ENCODE measurements at places on chromosomes 7 and 10.

DNA sequence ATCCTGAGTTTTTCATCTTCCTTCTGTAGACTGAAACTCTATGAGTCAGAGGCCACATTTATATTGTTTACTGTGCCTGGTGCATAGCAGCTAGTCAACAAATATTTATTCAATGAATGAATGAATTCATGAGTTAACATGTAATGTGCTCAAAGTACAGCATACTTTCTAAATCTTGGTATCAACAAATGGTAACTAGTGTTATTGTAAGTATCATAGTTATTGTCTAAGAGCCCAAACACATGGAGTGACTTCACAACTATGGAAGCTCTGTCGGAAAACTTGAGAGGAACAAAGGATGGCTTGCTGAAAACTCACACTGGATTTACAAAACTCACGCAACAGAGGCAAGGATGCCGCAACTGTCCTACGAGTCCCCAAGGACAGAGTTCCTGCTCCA, 35.9 kb downstream of the DENND2A start:
- no peak for DNase-seq

GRCh38 chr10:107915215-107915610, 750.7 kb upstream of the SORCS1 start:
- DNase-seq: no peak

GRCh38 chr7:117086788-117087187, 133.5 kb downstream of the ST7 start:
- DNase-seq: no peak

DNA sequence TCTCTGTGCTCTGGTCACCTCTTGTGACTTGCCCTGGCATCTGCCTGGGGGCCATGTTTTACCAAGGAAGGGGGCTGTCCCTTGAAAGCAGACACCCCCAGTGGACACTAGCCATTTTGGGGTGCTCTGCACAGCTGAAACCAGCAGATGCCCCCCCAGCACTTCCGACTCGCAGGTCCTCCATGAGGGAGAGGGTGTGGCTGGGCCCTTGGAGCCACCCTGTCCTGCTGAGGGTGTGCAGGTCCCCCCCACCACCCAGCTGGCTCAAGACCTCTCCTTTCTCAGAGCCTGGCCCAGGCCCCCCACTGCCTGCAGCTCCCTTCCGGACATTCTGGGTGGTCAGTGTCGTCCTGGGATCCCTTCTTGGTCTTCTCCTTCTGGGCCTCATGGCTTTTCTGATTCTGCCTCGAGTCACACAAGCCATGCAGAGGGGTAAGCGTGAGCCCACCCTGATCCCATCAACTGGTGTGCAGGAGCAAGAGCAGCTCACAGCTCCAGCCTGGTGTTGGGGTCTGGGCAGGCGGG, 12.3 kb downstream of the SCART1 start:
- no peak for DNase-seq

- no peak for DNase-seq
These were observed 1043.2 kb upstream of the C7orf33 start for GRCh38 chr7:147547252-147547897.

GRCh38 chr10:59225211-59225610, 48.8 kb downstream of the PHYHIPL start:
- DNase-seq: no peak

DNA sequence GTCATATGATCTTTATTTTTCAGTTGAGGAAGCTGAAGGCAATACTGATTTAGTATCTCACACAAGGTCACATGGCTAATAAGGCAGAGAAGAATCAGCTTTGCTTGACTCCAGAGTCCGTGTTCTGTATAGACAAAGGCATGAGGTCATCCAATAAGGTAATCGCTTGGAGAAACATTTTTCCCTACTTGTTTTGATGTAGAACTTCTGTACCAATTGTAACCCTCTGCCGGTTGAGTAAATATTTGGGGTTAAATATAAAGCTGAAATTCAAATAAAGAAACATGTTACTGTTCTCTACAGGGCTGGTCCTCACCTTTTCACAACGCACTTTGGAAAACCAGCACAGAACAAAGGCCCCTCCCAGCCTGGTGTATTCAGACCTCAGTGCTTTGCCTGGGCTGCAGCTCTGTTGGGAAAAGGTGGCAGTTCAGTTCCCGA, 83.0 kb upstream of the INSYN2A start:
- DNase-seq: no peak

Measured in effector memory CD8-positive, alpha-beta T cell (primary cell).